Activated naive CD8-positive, alpha-beta T cell treated with anti-CD3 and anti-CD28 coated beads for 36 hours (primary cell): ENCODE measurements at places on chromosomes 5 and 9. TPM values are rescaled to one million over a fixed set of nuclear protein-coding genes. Genes with fewer than 3 reads are reported as not detected.

The ZNF300 gene
- total RNA-seq = 2.8 TPM

DNA sequence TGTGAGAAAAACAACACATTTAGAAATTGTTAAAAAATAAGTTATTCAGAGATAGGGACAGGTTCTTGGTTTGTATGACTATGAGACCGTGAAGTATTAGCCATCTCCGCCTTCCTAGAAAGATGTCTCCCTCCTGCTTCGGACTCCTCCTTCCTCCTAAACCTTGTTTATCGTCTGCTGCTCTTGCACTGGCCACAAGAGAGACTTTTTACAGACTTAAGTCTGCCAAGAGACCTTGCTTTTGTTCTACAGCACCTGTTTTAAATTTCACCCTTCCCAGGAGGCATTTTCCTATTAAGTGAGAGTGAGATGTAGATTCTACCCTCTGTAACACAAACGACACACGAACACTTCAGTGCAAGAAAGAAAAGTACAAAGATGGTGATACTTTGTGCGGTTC is 274.6 kb downstream of the ARHGEF28 start:
- no peak overlapping the region for H3K4me3 ChIP-seq
- no peaks in the 10 kb centered on the region for H3K36me3 ChIP-seq
- no peaks in the 10 kb centered on the region for H3K4me1 ChIP-seq

- peaks cover 3% of the 10 kb centered on the region for H3K4me1 ChIP-seq
- H3K36me3 ChIP-seq = peaks cover 3% of the 10 kb centered on the region
- peaks cover 51% of the 10 kb centered on the region for H3K27me3 ChIP-seq
- H3K27ac ChIP-seq = no peak overlapping the region
- H3K4me3 ChIP-seq = no peak overlapping the region
Measured at GRCh38 chr5:16178745-16179372, 732 bp downstream of the MARCHF11 start.

- peak; percentile 9 for DNase-seq
- peaks cover 27% of the 10 kb centered on the region for H3K4me1 ChIP-seq
- H3K36me3 ChIP-seq = peaks cover 9% of the 10 kb centered on the region
- no peaks in the 10 kb centered on the region for H3K27me3 ChIP-seq
- peak overlapping the region; percentile 85 for H3K4me3 ChIP-seq
Measured at GRCh38 chr5:134649163-134649835, 714 bp downstream of the SEC24A start.

The AFAP1L1 gene
- 0.66 TPM for total RNA-seq

The UGCG gene
- 29.8 TPM for total RNA-seq

The UQCRQ gene
- total RNA-seq = 652 TPM

DNA sequence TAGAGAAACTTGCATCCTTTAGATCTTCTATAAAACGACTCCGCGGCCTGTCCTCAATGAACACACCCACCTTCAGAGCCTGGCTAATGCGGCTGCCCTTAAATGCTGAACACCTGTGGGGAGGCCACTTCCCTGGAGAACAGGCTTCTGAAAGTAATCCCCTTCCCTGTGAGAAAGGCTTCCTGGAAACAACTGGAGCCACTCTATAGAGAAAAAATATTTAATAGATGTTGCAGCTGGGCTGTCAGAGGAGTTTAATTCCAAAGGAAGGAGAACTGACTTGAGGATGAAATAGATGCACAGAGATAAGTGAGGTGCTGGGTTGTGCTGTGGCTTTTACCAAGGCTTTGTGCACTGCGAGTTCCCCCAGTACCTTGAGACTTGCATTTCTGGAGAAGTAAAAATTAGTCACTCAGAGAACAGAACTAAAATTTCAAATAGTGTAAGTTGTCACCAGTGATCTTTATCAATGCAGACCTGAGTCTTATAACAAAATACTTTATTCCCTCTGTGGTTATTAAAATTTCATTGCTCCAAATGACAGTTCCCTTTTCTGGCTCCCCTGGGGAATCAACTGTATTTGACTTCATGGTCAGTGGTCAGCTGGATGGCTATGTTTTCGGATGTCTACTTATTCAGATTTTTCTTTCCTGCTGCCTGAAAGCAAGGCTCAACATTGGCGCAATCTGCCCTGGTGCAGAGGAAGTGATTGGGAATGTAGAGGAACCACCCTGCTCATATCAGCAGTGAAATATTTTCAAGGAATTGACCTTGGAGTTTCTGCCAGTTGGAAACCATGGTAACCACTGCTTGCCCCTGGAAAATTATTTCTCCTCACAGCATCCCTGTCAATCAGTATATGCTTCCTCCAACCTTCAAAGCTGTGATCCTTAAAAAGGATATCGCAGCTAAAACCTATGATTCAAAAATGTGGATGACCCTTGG is 238.8 kb downstream of the SMARCA2 start:
- no peaks in the 10 kb centered on the region for H3K4me1 ChIP-seq
- H3K27me3 ChIP-seq = peaks cover 12% of the 10 kb centered on the region

DNA sequence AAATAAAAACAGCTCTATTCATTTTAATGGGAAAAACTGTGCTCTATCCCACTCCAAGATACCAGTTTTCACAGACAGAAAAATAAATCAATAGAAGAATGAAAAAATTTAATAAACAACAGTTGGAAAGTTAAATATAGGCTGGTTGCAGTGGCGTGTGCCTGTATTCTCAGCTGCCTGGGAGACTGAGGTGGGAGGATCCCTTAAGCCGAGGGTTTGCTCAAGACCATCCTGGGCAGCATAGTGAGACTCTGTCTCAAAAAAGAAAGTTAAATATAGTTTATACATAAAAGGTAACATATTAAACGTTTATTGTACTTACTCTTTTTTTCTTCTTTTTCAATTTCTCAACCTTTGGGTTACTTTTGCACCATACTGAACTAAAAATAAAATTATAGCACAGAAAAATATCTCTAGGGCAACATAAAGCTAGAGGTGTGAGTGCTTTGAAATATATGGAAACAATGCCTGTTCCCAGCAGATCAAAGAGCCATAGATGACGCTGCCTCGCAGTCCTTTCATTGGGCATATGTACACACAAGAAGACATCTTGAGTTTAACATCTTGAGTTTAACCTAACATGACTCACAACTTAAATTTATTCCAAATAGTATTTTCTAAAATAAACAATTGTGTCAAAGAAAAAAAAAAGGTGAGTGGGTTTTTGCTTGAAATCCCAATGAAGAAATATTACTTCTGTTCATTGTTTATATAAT is 25.7 kb upstream of the KLF9 start:
- no peak overlapping the region for H3K4me3 ChIP-seq
- no peaks in the 10 kb centered on the region for H3K36me3 ChIP-seq
- no peak overlapping the region for H3K27ac ChIP-seq
- H3K27me3 ChIP-seq = no peaks in the 10 kb centered on the region

DNA sequence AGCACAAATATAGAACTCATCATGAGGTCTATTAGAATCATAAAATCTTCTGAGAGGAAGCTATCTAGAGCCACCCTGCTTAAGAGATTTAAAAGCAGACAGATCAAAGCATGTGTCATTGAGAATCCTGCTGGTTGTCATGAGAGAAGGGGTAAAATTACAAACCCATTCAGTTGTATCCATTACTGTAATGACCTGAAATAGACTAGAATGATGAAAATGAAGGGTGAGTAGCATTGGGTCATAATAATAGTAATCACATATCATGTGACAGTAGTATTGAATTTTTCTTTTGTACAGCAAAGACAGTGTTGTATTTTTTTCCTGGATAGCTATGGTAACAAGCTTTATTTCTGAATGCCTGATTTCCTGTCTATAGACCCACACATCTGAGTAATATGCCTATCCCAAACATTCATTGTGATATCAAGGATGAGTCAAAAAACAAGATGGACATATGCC is 149.0 kb downstream of the PDE4D start:
- no peak for DNase-seq
- peaks cover 5% of the 10 kb centered on the region for H3K27me3 ChIP-seq
- H3K27ac ChIP-seq = no peak overlapping the region
- H3K36me3 ChIP-seq = no peaks in the 10 kb centered on the region
- H3K4me1 ChIP-seq = no peaks in the 10 kb centered on the region
- H3K4me3 ChIP-seq = no peak overlapping the region

GRCh38 chr5:72244862-72245371 is 75.1 kb downstream of the MRPS27 start:
- H3K27ac ChIP-seq = no peak overlapping the region
- H3K36me3 ChIP-seq = peaks cover 19% of the 10 kb centered on the region
- H3K4me1 ChIP-seq = peaks cover 29% of the 10 kb centered on the region
- H3K4me3 ChIP-seq = no peak overlapping the region

DNA sequence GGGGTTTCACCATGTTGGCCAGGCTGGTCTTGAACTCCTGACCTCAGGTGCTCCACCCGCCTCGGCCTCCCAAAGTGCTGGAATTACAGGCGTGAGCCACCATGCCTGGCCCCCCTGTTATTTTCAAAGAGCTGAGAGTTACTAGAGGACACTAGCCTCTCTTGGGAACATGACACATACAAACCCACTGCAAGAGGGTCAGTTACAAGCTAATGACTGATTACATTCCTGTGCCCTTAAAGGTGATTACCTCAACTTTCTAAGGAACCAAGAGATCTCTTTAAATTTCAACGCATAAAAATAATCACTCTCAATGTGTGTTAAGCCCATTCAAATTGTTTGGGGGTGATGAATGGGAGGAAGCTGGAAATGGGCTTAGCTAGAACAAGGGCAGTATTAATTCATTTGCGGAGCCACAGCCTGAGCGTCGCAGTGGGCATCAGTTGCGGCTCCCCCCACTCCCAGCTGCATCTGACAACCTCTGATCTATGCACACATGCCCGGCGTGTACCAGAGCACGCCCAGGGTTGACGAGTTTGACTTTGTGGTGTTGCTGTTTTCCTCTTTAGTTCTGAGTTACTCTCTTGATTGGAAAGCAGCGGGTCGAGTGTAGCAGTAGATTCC is 146.9 kb downstream of the GOLPH3 start:
- no peak overlapping the region for H3K27ac ChIP-seq
- DNase-seq = no peak
- H3K36me3 ChIP-seq = no peaks in the 10 kb centered on the region
- no peaks in the 10 kb centered on the region for H3K4me1 ChIP-seq
- H3K4me3 ChIP-seq = no peak overlapping the region

The CTXN3 gene
- total RNA-seq = not detected

- no peaks in the 10 kb centered on the region for H3K4me1 ChIP-seq
- no peak overlapping the region for H3K4me3 ChIP-seq
- H3K36me3 ChIP-seq = no peaks in the 10 kb centered on the region
- H3K27me3 ChIP-seq = no peaks in the 10 kb centered on the region
Measured at GRCh38 chr5:8842971-8843551, 702.8 kb downstream of the SEMA5A start.

- no peaks in the 10 kb centered on the region for H3K4me1 ChIP-seq
- H3K27me3 ChIP-seq = no peaks in the 10 kb centered on the region
- H3K36me3 ChIP-seq = no peaks in the 10 kb centered on the region
- no peak overlapping the region for H3K27ac ChIP-seq
- H3K4me3 ChIP-seq = no peak overlapping the region
Measured at GRCh38 chr9:17121264-17121663, 13.6 kb upstream of the CNTLN start.

The GHR gene
- total RNA-seq = not detected

DNA sequence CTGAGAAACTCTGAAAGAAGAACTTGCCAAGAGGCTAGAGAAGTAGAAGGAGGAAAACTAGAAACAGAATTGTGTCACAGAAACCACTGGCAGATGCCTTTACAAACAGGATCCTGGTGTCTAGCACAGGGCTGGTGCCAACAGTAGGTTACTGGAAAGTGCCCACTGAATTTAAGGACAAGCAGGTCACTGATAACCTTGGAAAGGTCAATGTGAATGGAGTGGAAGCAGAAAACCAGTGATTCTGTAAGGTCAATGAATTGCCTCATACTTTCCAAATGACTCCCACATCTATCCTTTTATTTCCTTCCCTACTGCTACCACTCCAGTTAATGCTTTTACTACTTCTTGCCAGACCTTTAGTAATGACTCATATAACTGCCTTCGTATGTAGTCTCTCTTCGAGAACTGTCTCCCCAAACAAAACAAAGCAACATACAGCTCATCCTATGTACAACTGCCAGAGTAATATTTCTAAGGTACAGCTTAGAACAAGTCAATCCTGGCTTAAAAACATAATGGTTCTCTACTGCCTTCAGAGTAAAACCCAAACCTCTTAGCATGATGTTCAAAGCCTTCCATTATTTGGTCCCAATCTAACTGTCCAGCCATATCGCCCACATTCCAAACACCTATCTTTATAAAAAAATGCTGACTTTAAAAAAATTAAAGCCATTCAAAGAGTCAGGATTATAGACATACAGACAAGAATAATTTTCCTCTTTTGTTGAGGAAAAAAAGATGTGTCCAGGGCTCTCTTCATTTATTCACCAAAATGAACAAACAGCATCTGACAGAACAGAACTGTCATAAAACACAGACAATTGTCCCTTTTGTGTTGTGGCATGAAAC is 52.5 kb downstream of the NR3C1 start:
- H3K4me1 ChIP-seq = peaks cover 54% of the 10 kb centered on the region
- DNase-seq = no peak
- no peaks in the 10 kb centered on the region for H3K27me3 ChIP-seq
- H3K4me3 ChIP-seq = no peak overlapping the region
- peaks cover 4% of the 10 kb centered on the region for H3K36me3 ChIP-seq
- H3K27ac ChIP-seq = no peak overlapping the region

DNA sequence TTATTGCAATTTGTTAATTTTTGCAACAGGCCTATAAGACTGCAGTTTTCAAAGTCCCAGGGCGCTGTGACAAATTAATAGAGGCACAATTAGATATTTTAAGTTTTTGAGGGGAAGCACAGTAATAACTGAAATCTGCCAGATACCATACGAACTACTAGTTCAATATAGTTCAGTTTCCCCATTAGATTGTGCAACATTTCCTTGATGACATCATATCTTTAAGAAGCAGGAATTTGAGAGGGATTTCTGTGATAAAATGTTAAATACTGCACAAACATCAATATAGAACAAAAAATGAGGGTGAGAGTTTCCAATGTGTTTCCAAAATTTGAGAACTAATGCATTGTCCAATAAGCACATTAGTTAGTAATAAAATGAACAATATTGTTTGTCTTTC is 56.7 kb upstream of the GRIN3A start:
- no peak overlapping the region for H3K27ac ChIP-seq
- no peaks in the 10 kb centered on the region for H3K4me1 ChIP-seq
- no peak overlapping the region for H3K4me3 ChIP-seq
- H3K27me3 ChIP-seq = no peaks in the 10 kb centered on the region

The PPP3R2 gene
- not detected for total RNA-seq

GRCh38 chr9:85013703-85014102 is 344.2 kb downstream of the NTRK2 start:
- H3K4me3 ChIP-seq = no peak overlapping the region
- no peak overlapping the region for H3K27ac ChIP-seq
- H3K36me3 ChIP-seq = no peaks in the 10 kb centered on the region
- H3K27me3 ChIP-seq = no peaks in the 10 kb centered on the region
- H3K4me1 ChIP-seq = no peaks in the 10 kb centered on the region

DNA sequence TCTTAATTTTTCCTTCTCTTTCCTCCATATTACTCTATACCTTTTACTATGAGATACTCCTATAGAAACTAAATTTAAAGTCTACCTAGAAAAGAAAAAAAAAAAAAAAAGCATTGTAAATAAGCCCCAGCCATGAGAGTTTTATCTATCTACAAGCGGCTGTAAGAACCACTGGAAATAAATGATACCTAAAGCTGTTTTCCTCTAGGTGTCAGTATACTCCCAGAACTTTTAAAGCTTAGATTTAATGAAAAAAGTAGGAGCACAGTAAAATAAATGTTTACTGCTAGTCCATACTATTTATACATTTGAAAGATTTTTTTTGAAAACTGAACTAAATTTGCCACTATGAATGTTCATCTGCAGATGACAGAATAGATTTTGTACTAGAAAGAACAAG is 26.2 kb downstream of the TYRP1 start:
- no peak for DNase-seq
- H3K4me1 ChIP-seq = no peaks in the 10 kb centered on the region
- no peak overlapping the region for H3K4me3 ChIP-seq
- H3K27me3 ChIP-seq = no peaks in the 10 kb centered on the region
- H3K27ac ChIP-seq = no peak overlapping the region

The MYMK gene
- not detected for total RNA-seq

The WDR31 gene
- total RNA-seq = 2.4 TPM

The OLFML2A gene
- not detected for total RNA-seq

The IL5 gene
- total RNA-seq = not detected

The IFNA21 gene
- not detected for total RNA-seq

The CNTRL gene
- total RNA-seq = 58.0 TPM
